ENCODE measurements at places on chromosomes 16 and 17.

DNA sequence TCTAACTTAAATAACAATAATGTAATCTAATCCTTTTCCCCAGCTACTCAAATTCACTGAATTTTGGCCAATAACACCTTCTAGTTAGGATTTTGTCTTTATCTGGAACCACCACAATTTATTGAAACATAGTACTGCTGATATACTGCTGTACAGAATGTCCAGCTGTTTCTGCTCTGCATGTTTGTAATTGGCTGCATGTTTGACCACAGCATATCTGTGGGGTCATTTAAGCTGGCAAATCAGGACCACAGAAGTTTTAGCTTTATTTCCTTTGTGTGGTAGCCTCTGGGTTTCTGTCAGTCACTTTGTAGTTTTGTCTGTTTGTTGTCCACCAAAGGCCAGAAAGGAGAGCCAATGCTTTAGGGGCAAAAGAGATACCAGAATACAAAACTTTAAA, 22.2 kb upstream of the RAB11FIP4 start:
- no peak for DNase-seq

DNA sequence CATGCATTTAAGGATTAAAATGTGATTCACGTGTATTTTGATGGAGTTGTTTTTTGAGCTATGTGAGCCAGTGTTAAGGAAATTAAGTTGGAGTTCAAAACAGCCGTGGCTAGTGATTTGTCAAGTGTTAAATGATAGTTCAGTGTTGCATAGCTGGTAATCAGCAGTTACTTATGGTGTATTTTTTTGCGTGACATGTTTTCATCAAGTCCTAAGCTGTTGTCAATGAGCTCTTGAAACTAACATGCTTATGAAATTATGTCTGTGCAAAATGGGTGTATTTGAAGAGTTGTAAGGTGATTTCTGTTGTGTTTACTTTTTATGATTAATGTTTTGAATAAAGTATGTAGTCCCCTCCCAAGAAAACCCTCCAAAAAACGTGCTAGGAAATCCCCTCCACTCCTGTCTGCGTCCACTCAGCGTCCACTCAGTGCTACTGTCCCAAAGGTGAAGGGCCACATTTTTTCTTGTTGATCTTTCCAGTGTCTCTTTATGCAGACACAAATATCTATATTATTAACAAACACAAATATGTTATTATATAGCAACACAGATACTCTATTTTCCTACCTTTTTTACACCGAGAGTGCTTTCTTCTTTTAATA, 30.0 kb downstream of the USP10 start:
- no peak for DNase-seq

GRCh38 chr16:83701494-83701893, 106.3 kb upstream of the HSBP1 start:
- DNase-seq = no peak

GRCh38 chr17:79361873-79362771, 248.7 kb downstream of the RBFOX3 start:
- DNase-seq = no peak

DNA sequence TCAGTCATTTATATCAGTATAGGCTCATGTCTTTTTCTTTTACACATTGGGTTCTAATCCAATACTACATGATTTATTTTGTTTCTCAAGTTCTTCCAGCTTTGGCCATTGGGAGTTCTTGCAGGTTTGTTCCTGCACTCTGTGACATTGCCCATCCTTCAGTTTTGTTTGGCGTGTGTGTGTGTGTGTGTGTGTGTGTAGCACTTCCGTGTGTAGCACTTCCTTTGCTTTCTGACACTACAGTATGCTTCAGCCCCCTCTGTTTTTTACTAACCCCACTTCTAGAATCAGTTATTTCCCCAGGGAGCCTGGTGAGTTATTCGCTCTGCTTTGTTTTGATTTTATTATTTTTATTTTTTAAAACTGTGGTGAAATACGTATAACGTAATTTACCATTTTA, 75.6 kb upstream of the LGALS9 start:
- DNase-seq = no peak

DNA sequence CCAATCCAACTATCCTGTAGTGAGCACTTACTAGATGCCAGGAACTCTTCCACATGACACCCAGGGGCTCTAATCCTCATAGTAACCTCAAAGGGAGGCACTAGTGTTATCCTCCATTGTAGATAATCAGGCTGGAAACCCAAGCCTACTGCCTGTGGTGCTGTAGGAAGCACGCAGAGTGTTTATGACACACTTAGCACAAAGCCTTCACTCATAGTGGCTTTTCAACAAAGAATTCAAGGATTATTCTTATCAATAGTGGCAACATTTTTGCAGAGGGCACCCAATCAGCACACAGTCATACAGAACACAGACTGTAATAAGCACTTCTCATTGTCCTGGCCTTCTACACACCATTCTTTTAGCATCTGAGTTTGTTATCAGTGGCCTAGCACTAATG, 18.5 kb upstream of the SOX9 start:
- no peak for DNase-seq

- no peak for DNase-seq
Observed at GRCh38 chr17:58264407-58265103, 16.2 kb downstream of the MPO start.

GRCh38 chr17:31877911-31878702, 19.1 kb upstream of the COPRS start:
- no peak for DNase-seq

DNA sequence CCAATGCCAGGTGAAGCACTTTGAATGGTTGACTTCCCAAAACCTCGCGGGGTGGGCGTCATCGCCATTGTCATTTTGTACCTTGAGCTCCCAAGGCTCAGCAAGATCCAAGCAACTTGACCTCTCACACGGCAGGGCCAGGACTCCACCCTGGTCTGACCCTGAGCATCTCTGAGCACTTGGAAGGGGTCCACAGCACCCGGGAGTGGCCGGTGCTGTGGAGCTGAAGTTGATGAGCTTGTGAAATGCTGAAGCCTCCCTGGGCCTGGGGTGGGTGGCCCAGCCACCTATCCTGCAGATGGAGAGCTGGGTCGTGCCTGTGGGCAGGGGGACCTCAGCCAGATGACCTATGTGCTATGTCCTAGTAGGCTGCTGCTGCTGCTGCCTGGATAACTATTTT, 283.3 kb upstream of the FOXF1 start:
- no peak for DNase-seq

DNA sequence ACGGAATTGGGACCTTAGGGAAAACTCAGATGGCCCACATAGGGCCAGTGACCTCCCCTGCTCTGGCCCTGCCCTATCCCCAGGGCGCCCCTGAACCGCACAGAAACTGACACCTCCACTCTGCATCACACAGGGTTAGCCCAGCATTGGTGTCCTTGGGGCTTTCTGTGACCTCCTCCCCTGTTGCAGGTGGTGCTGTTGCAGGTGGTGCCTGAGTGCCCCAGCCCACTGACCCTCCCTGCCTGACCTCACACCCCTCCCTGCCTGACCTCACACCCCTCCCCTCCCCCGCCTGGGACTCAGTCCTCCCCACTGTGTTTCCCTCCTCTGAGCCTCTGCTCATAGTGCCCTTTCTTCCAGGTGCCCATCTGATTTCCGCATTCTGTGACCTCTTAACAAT, 21.4 kb downstream of the TNFRSF13B start:
- no peak for DNase-seq

All from stimulated activated CD8-positive, alpha-beta memory T cell treated with anti-CD3 and anti-CD28 coated beads, Interleukin-15, amount 100 ng/mL, for 4 hours (primary cell).